ENCODE measurements at places on chromosomes 1 and 21.

- no peak for DNase-seq
These were observed 53.4 kb downstream of the PLXNA2 start for GRCh38 chr1:208190784-208191183.

- peak; percentile 83 for DNase-seq
These were observed 19.4 kb upstream of the KIF21B start for GRCh38 chr1:201042779-201043461.

DNA sequence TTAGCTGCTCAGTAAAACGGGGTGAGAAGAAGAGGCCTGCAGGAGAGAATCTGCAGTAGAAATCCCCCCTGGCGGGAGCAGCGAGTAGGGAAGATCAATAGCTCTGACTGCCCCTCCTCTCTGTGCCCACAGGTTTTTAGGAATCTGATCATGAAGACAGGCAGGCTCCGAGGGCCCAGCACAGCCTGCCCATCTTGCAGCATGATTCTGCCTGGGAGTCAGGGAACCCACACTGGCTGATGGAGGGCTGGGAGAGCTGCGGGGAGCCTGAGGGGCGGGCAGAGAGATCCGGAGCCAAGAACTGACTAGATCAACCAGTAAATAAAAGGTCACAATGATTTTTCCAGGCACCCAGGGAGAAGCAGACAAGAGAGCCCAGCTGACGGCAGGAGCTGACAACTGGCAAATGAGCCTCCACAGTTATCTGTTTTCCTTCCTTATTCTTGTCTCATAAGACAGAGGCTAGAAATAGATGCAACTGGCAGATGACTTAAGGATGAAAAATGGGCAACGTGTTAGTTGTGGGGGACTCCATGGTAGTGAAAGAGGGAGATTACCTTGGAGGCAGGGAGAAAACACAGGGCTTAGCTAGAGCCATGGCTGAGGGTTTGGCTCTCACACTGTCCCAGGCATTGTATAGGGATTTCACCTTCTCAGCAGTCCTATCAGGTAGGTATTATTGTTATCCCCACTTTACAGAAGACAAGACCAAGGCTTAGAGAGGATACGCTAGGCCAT, 116.2 kb downstream of the PLXNA2 start:
- no peak for DNase-seq

GRCh38 chr1:2564006-2564814, 8.0 kb downstream of the TNFRSF14 start:
- DNase-seq: no peak

GRCh38 chr1:116036255-116036654, 59.9 kb downstream of the SLC22A15 start:
- DNase-seq: no peak

DNA sequence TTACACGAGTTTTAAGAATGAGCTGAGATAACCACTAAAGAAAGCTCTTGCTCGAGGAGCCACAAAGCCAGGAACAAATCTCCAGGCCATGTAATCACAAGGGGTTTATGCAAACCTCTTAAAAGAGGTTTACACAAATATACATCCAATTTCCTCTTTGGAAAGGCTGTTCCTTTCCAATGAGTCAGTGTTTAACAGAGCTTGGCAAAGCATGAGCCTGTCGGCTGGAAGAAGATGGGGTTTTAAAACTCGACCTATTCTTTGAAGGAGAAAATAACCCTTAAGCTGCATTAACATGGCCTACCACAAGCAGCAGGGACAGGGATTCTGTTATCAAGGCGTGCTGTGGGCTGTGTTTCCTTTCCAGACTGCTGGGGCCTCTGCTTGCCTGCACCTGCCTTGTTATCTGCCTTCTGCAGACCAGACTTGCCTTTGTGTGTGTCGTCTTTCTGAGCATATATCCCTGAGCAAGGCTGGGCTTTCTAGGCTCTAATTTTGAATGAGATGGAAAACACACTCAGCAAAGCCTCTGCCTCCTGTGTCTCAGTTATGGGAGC, 40.6 kb upstream of the CYP2J2 start:
- DNase-seq: no peak

DNA sequence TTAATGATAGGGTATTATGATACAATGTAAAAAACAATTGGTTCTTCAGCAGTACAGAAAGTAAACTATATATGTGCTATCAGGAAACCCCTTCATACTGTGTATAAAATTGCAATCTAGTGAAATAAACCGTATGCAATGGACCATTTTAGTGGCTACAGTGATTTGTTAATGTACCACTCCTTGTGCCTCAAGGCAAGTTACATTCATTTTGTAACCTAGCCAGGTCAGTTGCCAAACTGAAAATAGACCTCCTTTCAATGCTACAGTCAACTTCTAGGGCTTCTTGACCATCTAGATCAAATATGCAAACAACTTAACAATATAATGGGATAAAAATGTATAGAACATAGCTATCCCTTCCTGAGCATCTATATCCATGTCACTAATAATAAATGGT, 52.0 kb upstream of the RAVER2 start:
- no peak for DNase-seq

DNA sequence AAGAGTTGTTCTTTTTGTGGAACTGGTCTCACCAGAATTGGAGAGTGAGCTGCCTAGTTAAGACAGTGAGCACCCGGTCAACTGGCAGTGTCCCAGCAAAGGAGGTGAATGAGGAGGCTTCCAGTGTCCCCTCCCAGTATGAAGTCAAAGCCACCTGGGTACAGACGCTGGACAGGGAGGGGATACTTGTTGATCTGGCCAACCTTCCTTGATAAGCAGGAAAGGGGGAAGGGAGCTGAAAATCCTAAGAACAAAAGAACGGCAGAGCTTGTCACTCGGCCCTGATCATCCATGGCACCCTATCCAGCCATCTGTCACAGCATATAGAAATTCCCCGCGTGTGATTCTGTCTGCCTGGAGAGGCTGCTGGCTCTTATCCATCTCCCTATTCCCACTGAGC, 91.5 kb downstream of the SSBP3 start:
- DNase-seq: no peak

- DNase-seq: no peak
These were observed 8.6 kb upstream of the LRRC8C start for GRCh38 chr1:89624314-89624713.

DNA sequence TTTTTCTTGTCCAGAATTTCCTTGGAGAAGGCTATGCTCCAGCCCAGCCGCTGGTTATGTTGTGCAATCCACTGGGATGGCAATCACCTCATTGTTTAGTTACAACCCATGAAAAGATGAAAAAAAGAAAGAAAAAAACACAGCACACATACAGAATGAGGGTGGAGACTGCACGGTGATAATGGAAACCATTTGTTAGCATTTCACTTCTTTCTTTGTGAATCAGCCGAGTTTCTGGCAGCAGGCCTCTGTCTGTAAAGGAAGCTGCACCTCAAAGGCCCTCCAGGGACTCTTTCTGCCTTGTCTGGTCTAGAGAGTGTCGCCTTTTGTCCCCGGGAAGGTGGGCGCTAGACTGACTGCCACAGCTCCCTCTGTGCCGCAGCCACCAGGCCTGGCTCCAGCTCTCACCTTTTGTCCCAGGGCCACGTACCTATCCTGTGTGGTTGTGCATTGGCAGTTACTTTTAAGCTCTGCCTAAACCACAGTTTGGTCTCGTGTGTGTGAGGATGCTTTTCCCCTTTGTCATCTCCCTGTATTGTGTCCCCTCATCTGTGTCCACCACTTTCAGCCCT, 35.6 kb downstream of the NGF start:
- DNase-seq: peak; percentile 86

- DNase-seq: peak; percentile 22
These were observed 536.6 kb upstream of the NR5A2 start for GRCh38 chr1:199490769-199491527.
